H9 (cell line): ENCODE measurements at places on chromosomes 4 and X. TPM values are rescaled to one million over a fixed set of nuclear protein-coding genes. Genes with fewer than 3 reads are reported as not detected.

- no peak overlapping the region for H3K27ac ChIP-seq
- DNase-seq = no peak
- no peaks in the 10 kb centered on the region for H3K36me3 ChIP-seq
- no peak overlapping the region for H3K4me3 ChIP-seq
- peaks cover 3% of the 10 kb centered on the region; the same call in 1 of the 2 replicates for H3K27me3 ChIP-seq
These were observed 271.8 kb downstream of the CRLF2 start for GRCh38 chrX:940691-941090.

- no peaks in the 10 kb centered on the region for H3K36me3 ChIP-seq
- no peaks in the 10 kb centered on the region for H3K27me3 ChIP-seq
- H3K4me3 ChIP-seq = no peak overlapping the region
- no peak overlapping the region for H3K27ac ChIP-seq
- DNase-seq = no peak
These were observed 88.6 kb downstream of the APBB2 start for GRCh38 chr4:41125558-41126311.

Gene PRMT9
- total RNA-seq = 10.0 and 10.5 TPM in 2 replicates

Gene CFAP99
- 0.13 and 0.35 TPM in 2 replicates for total RNA-seq

Gene SYTL4
- 0.13 TPM in 1 of 2 replicates, not detected in the other for total RNA-seq
